Gastroesophageal sphincter (tissue), 4 donors: ENCODE measurements at places on chromosomes 5 and 9.

DNA sequence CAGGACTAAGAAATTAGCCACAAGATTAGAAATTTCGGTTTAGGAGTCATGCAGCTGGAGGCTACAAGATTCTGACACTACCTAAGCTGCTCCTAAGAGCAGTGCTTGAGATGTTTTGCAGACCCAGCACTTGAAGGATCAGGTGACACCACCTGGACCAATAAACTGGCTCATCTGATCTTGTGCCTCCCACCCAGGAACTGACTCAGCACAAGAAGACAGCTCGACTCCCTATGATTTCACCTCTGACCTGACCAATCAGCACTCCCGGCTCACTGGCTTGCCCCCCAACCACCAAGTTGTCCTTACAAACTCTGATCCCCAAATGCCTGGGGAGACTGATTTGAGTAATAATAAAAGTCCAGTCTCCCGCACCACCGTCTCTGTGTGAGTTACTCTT lies 170.4 kb downstream of the TTC39B start:
- no peaks in the 10 kb centered on the region for H3K4me1 ChIP-seq
- no peaks in the 10 kb centered on the region for H3K27me3 ChIP-seq
- no peak overlapping the region for H3K27ac ChIP-seq
- H3K36me3 ChIP-seq: no peaks in the 10 kb centered on the region

GRCh38 chr5:133321833-133322420 lies 270.1 kb downstream of the HSPA4 start:
- no peak overlapping the region for H3K4me3 ChIP-seq
- H3K27me3 ChIP-seq: peaks cover 5% of the 10 kb centered on the region
- no peaks in the 10 kb centered on the region for H3K4me1 ChIP-seq
- no peak for ATAC-seq
- H3K27ac ChIP-seq: no peak overlapping the region

DNA sequence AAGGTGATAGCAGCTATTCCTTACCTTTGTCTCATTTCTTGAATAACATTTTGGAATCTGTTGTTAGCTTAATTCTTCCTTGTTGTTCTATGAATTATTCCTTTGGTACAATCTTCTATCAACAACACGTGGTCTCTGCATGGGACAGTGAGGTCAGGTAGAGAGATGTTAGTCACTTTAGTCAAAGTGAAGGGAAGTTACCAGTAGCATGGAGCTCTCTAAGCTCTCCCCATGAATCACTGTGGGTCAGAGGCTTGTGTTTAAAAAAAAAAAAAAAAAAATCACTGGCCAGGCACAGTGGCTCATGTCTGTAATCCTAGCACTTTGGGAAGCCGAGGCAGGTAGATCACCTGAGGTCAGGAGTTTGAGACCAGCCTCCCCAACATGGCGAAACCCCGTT lies 116.0 kb downstream of the GOLPH3 start:
- H3K27me3 ChIP-seq: no peaks in the 10 kb centered on the region
- ATAC-seq: no peak
- H3K36me3 ChIP-seq: peaks cover 21% of the 10 kb centered on the region
- H3K27ac ChIP-seq: no peak overlapping the region
- no peaks in the 10 kb centered on the region for H3K4me1 ChIP-seq

DNA sequence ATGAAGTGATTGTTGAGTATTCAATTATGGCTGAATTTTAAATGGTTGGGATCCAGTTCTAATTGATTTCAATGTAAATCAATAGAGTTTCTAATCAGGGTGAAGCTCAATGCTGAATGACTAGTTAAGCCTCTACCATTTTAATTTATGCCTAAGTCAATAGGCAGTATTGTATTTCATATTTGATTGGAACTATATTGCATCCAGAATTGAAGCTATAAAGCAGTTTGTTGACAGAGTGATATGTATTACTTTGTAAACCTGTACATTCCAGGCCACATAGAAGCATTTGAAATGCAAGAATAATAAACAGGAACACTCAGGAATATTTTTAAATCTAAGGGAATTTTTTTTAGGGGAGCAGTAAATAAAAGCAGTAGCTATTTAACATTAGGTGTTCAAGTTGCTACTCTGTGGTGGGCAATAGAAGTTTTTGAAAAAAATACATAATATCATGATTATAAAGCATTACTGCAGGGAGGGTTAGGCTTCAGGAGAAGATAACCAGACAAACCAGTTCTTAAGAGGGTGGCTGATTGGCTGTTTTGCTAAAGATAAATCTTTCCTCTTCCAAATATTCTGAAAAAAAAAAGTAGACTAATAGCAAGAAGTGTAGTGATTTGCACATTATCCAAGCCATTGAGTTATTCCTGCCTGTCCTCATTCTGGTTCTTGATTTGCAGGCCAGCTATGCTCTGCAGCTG lies 492.0 kb upstream of the MEF2C start:
- H3K36me3 ChIP-seq: no peaks in the 10 kb centered on the region
- H3K4me1 ChIP-seq: no peaks in the 10 kb centered on the region
- no peaks in the 10 kb centered on the region for H3K27me3 ChIP-seq
- no peak overlapping the region for H3K27ac ChIP-seq
- no peak overlapping the region for H3K4me3 ChIP-seq

- H3K27ac ChIP-seq: no peak overlapping the region
Measured at GRCh38 chr5:139910901-139911300, 115.3 kb downstream of the PSD2 start.

DNA sequence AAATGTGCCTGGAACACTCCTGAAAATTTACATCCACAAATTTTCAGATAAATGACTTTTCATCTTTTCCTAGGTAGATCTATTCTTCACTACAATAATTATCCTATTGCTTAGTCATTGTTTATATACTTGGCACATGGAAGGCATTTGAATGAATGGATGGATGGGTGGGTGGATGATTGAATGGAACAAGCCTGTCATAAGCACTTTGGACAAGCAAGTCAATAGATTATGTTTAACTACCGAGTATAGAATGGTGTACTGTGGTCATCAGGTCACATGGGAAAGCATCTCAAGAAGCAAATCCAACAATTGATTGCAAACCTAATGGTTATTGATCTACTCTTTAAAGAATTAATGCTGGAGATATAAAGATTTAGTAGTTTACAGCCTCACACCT lies 114.4 kb upstream of the DMRTA1 start:
- no peak overlapping the region for H3K27ac ChIP-seq
- H3K27me3 ChIP-seq: no peaks in the 10 kb centered on the region
- no peaks in the 10 kb centered on the region for H3K36me3 ChIP-seq
- no peaks in the 10 kb centered on the region for H3K4me1 ChIP-seq

- ATAC-seq: peak; percentile 62
- H3K4me1 ChIP-seq: no peaks in the 10 kb centered on the region
- H3K27ac ChIP-seq: no peak overlapping the region
- H3K27me3 ChIP-seq: no peaks in the 10 kb centered on the region
- H3K4me3 ChIP-seq: no peak overlapping the region
- H3K36me3 ChIP-seq: no peaks in the 10 kb centered on the region
Measured at GRCh38 chr9:119020284-119020683, 349.0 kb downstream of the BRINP1 start.

DNA sequence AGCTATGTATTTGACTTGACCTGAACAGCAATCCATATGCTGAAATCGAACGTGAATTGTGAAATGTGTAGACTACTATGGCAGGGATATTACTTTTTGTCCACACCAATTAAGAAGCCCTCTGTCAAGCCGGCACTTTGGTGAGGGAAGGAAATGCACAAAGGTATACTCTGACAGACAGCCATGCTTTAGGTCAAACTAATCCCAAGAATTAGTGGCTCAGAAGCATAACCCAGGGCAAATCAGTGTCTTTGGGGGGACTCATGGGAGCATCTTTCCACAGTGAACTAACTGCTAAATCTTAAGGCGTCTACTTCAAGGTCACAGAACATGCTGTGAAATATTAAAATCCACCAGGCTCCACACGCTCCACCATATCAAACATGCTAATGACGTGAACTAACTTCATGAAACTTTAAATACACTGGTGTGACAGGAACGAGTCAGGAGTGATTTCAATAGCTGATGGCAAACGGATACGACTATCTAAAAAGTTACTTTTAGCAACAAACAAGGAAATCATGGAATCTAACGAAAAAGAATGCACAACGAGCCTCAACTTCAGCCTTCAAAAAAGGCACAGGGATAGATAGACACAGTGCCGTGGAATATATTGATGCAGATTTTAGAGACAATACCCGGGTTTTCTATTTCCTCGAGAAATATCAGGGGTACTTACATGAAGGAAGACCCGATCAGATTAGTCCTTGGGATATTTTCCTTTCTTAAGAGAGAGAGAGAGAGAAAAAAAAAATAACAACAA lies 527 bp downstream of the MEF2C start:
- peak overlapping the region; percentile 95 for H3K27ac ChIP-seq
- no peak for ATAC-seq
- no peaks in the 10 kb centered on the region for H3K27me3 ChIP-seq
- H3K4me3 ChIP-seq: peak overlapping the region; percentile 68
